ENCODE measurements at places on chromosomes 12 and 14.

GRCh38 chr12:18206198-18206597 lies 55.1 kb upstream of the PIK3C2G start:
- DNase-seq: no peak

DNA sequence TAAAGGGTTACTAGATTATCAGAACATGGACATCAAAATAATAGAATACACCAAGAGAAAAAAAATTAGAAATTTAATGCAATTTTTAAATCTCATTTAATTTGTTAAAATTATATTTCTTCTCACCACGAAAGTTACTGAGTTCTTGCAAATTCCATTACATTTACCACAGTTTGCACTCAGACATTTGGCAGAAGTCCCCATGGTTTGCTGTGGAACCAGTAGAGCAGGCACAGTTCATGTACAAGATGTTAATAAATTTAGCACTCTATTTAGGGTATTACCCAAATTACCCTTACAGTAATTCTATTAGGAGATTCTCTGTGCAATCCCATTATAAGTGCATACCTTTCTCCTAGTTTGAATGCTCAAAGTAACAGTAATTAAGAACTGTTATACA lies 9.7 kb downstream of the SCN8A start:
- DNase-seq: no peak

- DNase-seq: no peak
Observed at GRCh38 chr12:96497855-96498254, 8.5 kb downstream of the CFAP54 start.

GRCh38 chr12:19021646-19022045 lies 107.9 kb upstream of the PLEKHA5 start:
- DNase-seq: no peak

- no peak for DNase-seq
Observed at GRCh38 chr14:100472094-100472455, 115.1 kb downstream of the BEGAIN start.

- no peak for DNase-seq
Observed at GRCh38 chr12:54039417-54040147, 6.7 kb downstream of the HOXC5 start.

DNA sequence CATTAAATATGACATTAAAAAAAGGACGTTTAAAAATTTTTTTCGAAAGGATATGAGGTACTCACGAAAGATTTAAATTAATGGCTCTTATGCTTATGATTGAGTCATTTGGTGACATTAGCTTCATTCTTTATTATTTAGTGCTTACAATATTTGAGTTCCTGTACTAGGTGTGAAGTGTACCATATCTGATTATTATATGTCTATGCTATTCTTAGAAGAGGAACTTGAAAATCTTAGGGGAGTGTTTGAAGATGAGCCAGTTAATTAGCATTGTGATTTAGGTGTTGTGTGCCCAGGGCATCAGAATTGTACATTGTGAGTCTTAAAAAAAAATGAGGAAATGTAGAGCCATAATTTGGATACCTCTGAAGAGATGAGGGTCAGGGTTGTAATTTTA lies 118.6 kb downstream of the FUT8 start:
- DNase-seq: no peak

GRCh38 chr12:123160801-123161487 lies 10.1 kb upstream of the PITPNM2 start:
- DNase-seq: no peak

DNA sequence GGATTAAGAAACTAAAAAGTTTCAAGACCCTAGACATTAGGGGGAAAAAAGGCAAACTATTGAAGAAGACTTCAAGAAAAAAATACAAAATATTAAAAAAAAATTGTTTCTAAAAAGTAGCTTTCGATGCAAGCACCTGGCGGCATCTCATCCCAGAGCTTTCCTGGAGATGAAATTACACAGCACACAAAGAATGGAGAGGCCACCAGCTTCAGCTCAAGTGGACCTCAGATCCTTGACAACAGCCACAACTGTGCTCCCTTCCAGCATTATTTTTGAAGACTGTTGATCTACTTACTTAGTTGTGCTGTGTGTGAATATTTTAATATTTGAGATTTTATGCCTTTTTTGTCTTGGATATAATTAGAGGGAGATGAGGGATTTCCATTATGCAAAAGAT lies 479.0 kb downstream of the GLT1D1 start:
- no peak for DNase-seq

DNA sequence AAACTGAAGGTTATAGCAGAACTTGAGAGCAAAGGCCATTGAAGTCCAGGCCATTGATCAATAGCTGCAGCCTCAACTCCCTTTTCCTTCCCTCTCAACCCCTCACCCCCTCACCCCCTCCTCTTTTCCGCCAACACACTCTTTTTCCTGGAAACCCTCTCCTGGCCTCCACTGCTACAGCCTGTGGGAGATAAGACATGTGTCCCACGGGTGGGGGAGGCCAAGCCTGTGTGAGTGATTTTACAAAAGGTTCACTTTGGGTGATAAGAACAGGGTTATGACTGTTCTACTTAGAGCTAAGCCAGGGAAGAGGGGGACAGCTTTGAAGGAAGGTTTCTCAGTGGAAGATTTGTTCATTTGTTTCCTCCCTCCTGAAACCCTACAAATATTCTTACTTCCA lies 9.2 kb upstream of the FGF23 start:
- DNase-seq: no peak

GRCh38 chr12:131137836-131138637 lies 184.3 kb downstream of the ADGRD1 start:
- DNase-seq: peak; percentile 74

- no peak for DNase-seq
Observed at GRCh38 chr14:90061685-90062126, at the start of gene KCNK13. KCNK13 (plus strand) TSS chr14:90061994; CDS start chr14:90062206, 212 bp downstream.

DNA sequence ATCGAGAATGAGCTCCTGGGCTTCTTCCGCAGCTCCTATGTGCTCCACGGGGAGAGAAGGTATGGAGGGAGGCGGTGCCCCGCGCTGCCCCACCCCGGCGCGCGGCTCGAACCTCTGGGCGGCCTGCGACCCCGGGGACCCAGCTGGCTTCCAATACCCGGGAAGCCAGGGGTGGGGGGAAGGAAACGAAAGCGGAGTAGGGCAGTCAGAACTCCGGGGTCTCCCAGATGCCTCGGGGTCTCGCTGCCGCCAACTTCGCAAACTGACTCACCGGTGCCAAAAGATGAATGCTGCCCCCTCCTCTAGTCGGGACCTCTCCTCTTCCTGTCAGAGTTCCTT lies 1.3 kb downstream of the TRHDE start:
- no peak for DNase-seq

- no peak for DNase-seq
Observed at GRCh38 chr12:95202691-95203486, 14.4 kb downstream of the FGD6 start.

DNA sequence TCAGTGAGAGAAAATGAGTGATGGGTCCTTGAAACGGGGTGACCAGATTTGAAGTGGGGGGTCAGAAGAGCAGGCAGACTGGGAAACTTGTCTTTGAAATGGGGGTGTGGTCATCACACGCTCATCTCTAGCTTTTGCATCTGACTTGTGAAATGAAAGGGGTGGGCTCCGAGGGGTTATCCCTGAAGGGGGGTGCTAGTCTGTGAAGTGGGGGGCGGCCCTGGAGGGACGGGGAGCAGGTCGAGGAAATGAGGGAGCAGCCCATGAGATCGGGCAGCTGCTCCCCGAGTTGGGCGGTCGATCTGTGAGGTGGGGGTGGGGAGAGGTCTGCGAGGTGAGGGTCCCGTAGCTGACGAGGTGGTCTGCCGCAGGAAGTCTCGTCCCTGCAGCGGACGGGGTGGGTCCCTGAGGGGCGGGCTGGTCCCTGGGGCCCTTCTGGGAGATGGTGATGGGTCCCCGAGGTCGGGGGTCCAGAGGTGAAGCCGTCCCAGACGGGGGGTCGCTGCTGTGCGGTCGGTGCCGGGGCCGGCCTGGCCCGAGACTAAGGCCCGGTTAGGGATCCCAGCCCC lies 542 bp downstream of the PXN start:
- DNase-seq: no peak
